PC-9 (cell line): ENCODE measurements at places on chromosomes 3 and 15. TPM values are rescaled to one million over a fixed set of nuclear protein-coding genes. Genes with fewer than 3 reads are reported as not detected.
A peak's percentile ranks its signal among the peaks of the same experiment; 100 is the strongest.

FGD5 gene
- not detected in 2 replicates for total RNA-seq

CELSR3 gene
- 9.9 and 11.6 TPM in 2 replicates for total RNA-seq

CD86 gene
- not detected in 2 replicates for total RNA-seq

TMEM158 gene
- 7.5 and 11.9 TPM in 2 replicates for total RNA-seq

GOLGA8S gene
- 0.09 TPM in 1 of 2 replicates, not detected in the other for total RNA-seq

CELF6 gene
- not detected in 2 replicates for total RNA-seq

ALS2CL gene
- total RNA-seq, result 67.5 and 71.6 TPM in 2 replicates

GRCh38 chr3:135056733-135057310, 261.8 kb downstream of the EPHB1 start:
- H3K4me3 ChIP-seq, result no peak overlapping the region
- H3K27ac ChIP-seq, result no peak overlapping the region
- no peaks in the 10 kb centered on the region for H3K4me1 ChIP-seq
- no peak for DNase-seq
- no peaks in the 10 kb centered on the region for H3K36me3 ChIP-seq

GRCh38 chr15:51369451-51369761, 28.0 kb downstream of the GLDN start:
- no peak overlapping the region for H3K4me3 ChIP-seq
- H3K27ac ChIP-seq, result no peak overlapping the region
- peaks cover 10% of the 10 kb centered on the region for H3K4me1 ChIP-seq
- no peaks in the 10 kb centered on the region for H3K27me3 ChIP-seq
- DNase-seq, result no peak

GRCh38 chr15:60371175-60372051, 26.4 kb downstream of the ANXA2 start:
- H3K27ac ChIP-seq, result peak overlapping the region; percentile 97
- no peak overlapping the region for H3K4me3 ChIP-seq
- no peaks in the 10 kb centered on the region for H3K27me3 ChIP-seq
- peak; percentile 74 for DNase-seq
- H3K4me1 ChIP-seq, result peaks cover 49% of the 10 kb centered on the region
- no peaks in the 10 kb centered on the region for H3K36me3 ChIP-seq

GRCh38 chr15:31498329-31498728, 171.7 kb downstream of the KLF13 start:
- H3K27me3 ChIP-seq, result peaks cover 21% of the 10 kb centered on the region; the same call in 1 of the 2 replicates
- DNase-seq, result no peak
- no peak overlapping the region for H3K27ac ChIP-seq
- no peaks in the 10 kb centered on the region for H3K4me1 ChIP-seq
- H3K36me3 ChIP-seq, result no peaks in the 10 kb centered on the region

DNA sequence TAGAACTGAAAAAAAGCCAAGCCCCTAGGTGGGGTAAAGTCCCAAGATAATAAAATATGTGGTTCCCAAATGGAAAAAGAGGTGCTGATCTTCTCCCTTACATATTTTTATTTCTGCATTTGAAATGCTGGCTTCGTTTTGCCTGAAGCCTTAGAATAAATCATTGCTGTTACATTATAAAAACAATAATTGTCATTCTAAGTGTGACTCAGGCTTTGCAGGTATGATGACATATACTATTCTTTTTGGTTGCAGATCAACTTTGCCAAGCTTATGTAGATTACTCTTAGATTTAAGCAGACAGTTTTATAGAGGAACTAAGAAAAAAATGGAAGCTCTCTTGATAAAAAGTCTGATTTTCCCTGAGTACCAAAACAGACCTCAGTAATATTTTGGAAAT, 7.5 kb downstream of the IDH3A start:
- no peak overlapping the region for H3K4me3 ChIP-seq
- H3K27ac ChIP-seq, result peak overlapping the region; percentile 22; the same call in 1 of the 2 replicates
- H3K36me3 ChIP-seq, result peaks cover 10% of the 10 kb centered on the region; the same call in 1 of the 2 replicates
- no peaks in the 10 kb centered on the region for H3K27me3 ChIP-seq
- DNase-seq, result no peak

GRCh38 chr3:143974271-143975238, 2.9 kb downstream of the DIPK2A start:
- H3K27me3 ChIP-seq, result no peaks in the 10 kb centered on the region
- DNase-seq, result no peak
- H3K27ac ChIP-seq, result peak overlapping the region; percentile 64
- no peaks in the 10 kb centered on the region for H3K36me3 ChIP-seq

- DNase-seq, result no peak
- H3K36me3 ChIP-seq, result no peaks in the 10 kb centered on the region
- H3K27me3 ChIP-seq, result peaks cover 17% of the 10 kb centered on the region
- H3K27ac ChIP-seq, result no peak overlapping the region
Measured at GRCh38 chr3:186257866-186258265, 104.2 kb downstream of the DGKG start.

GRCh38 chr3:33826206-33826605, 27.8 kb downstream of the PDCD6IP start:
- no peaks in the 10 kb centered on the region for H3K27me3 ChIP-seq
- no peak overlapping the region for H3K4me3 ChIP-seq
- H3K4me1 ChIP-seq, result no peaks in the 10 kb centered on the region
- no peak overlapping the region for H3K27ac ChIP-seq
- no peaks in the 10 kb centered on the region for H3K36me3 ChIP-seq

GRCh38 chr3:143084856-143085731, 34.5 kb upstream of the CHST2 start:
- no peaks in the 10 kb centered on the region for H3K36me3 ChIP-seq
- no peaks in the 10 kb centered on the region for H3K27me3 ChIP-seq
- H3K4me1 ChIP-seq, result no peaks in the 10 kb centered on the region
- no peak overlapping the region for H3K27ac ChIP-seq
- peak; percentile 5 for DNase-seq

- no peaks in the 10 kb centered on the region for H3K36me3 ChIP-seq
- peak; percentile 92 for DNase-seq
- peak overlapping the region; percentile 63 for H3K27ac ChIP-seq
- H3K4me1 ChIP-seq, result peaks cover 38% of the 10 kb centered on the region
Measured at GRCh38 chr3:141366285-141367037, 1.8 kb upstream of the ZBTB38 start.

DNA sequence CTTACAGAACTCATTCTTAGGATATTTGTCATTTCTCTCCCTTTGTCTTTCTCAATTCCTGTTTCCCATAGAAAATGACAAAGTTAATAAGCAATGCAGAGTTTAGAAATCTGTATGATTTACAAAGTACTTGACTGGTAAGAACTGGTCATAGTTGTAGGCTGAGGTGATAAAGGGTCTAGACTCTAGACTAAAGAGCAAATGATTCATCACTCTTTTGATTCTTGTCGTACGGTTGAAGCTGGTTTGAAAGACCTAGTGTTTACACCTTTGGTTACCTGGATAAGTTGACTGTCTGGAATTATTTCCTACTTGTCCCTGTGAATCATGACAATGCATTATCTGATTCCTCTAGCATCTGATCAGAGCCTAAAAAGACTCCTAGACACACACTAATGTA, 58.9 kb upstream of the TP63 start:
- peaks cover 9% of the 10 kb centered on the region; the same call in 1 of the 2 replicates for H3K36me3 ChIP-seq
- peaks cover 30% of the 10 kb centered on the region for H3K4me1 ChIP-seq
- peak overlapping the region; percentile 91 for H3K27ac ChIP-seq
- peak; percentile 95 for DNase-seq
- no peaks in the 10 kb centered on the region for H3K27me3 ChIP-seq

DNA sequence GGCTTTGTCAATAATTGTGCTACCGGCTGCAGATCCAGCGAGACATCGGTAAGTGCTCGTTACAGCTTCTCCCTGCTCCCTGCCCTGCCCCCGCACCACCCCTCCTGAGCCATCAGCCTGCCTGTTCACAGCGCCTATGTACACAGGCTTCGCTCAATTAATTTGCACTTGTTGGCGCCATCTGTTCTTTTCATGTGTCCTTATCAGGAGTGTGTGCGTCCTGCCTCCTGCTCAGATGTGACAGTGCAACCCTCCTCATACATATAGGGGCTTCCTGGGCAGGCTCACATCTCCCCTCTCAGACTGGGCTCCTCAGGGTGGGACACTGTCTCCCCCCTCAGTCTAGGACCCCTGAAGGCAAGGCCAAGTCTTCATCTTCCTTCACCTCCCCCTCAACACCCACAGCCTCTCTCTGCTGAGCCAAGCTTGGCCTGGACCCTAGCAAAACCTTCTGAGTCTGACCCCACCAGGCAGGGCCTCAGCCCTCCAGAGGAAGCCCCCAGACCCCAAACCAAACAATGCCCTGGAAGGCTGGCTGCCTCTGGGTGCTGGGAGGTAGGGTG, 54.9 kb downstream of the CYP11A1 start:
- no peak for DNase-seq
- no peaks in the 10 kb centered on the region for H3K36me3 ChIP-seq
- peaks cover 3% of the 10 kb centered on the region; the same call in 1 of the 2 replicates for H3K4me1 ChIP-seq
- no peaks in the 10 kb centered on the region for H3K27me3 ChIP-seq
- no peak overlapping the region for H3K4me3 ChIP-seq

DNA sequence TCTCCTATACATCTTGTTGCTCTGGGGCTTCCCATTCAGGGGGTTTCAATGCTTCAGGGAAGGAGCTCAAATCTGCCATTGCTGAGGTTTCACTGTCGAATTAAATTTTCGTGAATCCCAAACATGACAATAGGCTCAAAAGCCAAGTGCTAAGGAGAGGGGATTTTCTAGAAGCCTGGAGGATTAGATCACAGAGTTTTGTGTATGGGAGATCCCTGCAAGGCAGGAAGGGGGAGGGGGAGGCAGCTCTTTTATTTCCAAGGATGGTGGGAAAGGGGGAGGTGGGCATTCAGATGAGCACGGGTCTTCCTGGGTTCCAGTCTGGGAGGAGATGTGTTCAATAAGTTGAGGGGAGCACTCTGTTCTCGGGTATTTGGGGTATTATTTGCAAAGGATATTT, 69.9 kb upstream of the DLG1 start:
- no peak for DNase-seq
- peaks cover 64% of the 10 kb centered on the region for H3K4me1 ChIP-seq
- H3K27ac ChIP-seq, result no peak overlapping the region
- no peak overlapping the region for H3K4me3 ChIP-seq
- H3K27me3 ChIP-seq, result no peaks in the 10 kb centered on the region

- no peak overlapping the region for H3K27ac ChIP-seq
- no peak overlapping the region for H3K4me3 ChIP-seq
- H3K27me3 ChIP-seq, result no peaks in the 10 kb centered on the region
- DNase-seq, result no peak
- H3K4me1 ChIP-seq, result peaks cover 26% of the 10 kb centered on the region
Measured at GRCh38 chr3:112688819-112689218, 47.9 kb upstream of the CCDC80 start.

DNA sequence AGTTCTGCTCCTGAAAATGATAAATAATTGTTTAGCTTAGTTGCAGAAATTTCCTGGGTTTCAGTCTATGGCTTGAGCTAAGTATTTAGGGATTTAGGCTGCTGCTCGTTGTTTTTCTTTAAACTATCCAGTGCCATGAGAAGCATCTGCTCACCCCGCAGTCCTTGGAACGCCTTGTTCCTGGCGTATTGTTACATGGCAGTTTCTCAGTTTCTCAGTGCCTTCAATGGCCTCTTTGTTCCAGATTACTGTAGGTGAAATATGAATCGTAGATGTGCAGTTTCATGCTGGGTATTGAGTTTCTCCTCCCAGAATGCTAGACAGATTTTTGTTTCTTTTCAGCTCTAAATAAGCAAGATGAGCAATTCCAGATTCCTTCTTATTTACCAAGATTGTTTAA, 269.5 kb upstream of the GBE1 start:
- DNase-seq, result no peak
- H3K4me1 ChIP-seq, result no peaks in the 10 kb centered on the region
- H3K36me3 ChIP-seq, result no peaks in the 10 kb centered on the region

GRCh38 chr3:185484296-185484695, 14.5 kb downstream of the TMEM41A start:
- DNase-seq, result no peak
- H3K36me3 ChIP-seq, result peaks cover 12% of the 10 kb centered on the region; the same call in 1 of the 2 replicates
- H3K4me1 ChIP-seq, result no peaks in the 10 kb centered on the region
- no peak overlapping the region for H3K4me3 ChIP-seq

- peaks cover 56% of the 10 kb centered on the region for H3K27me3 ChIP-seq
- no peak overlapping the region for H3K27ac ChIP-seq
- H3K36me3 ChIP-seq, result no peaks in the 10 kb centered on the region
- H3K4me1 ChIP-seq, result no peaks in the 10 kb centered on the region
- no peak for DNase-seq
Measured at GRCh38 chr15:81222007-81222406, 25.3 kb downstream of the IL16 start.

- no peak for DNase-seq
- no peaks in the 10 kb centered on the region for H3K36me3 ChIP-seq
- no peak overlapping the region for H3K4me3 ChIP-seq
- no peak overlapping the region for H3K27ac ChIP-seq
- no peaks in the 10 kb centered on the region; the same call in 1 of the 2 replicates for H3K27me3 ChIP-seq
Measured at GRCh38 chr15:86312486-86312885, 232.8 kb downstream of the AGBL1 start.

DNA sequence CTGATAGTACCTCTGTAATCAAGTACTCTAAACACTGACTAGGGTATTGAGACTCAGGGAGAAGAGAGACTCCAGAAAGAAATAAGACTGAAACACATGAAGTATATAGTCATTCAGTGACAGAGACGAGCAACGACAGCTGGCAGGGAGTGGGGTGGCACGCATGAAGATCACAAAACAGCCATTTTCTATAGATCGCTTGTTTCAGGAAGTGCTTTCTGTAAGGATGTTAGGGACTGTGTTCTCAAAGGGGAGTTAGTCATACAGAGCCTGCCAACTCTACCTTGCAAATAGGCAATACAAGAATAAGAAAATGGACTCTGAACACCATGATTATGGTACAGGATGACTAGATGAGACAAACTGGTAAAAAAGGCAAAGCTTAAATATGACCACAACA, 139.5 kb downstream of the TBL1XR1 start:
- no peaks in the 10 kb centered on the region for H3K27me3 ChIP-seq
- H3K36me3 ChIP-seq, result peaks cover 60% of the 10 kb centered on the region
- 0 out of 2 replicates have a peak, but pooled peaks cover 6% of the 10 kb centered on the region for H3K4me1 ChIP-seq
- H3K4me3 ChIP-seq, result no peak overlapping the region
- no peak overlapping the region for H3K27ac ChIP-seq

GRCh38 chr3:80676866-80677265, 909.1 kb upstream of the ROBO1 start:
- H3K27ac ChIP-seq, result no peak overlapping the region
- H3K4me3 ChIP-seq, result no peak overlapping the region
- no peak for DNase-seq

- no peaks in the 10 kb centered on the region for H3K27me3 ChIP-seq
- H3K36me3 ChIP-seq, result no peaks in the 10 kb centered on the region
- H3K27ac ChIP-seq, result no peak overlapping the region
- H3K4me3 ChIP-seq, result no peak overlapping the region
- no peaks in the 10 kb centered on the region for H3K4me1 ChIP-seq
- DNase-seq, result no peak
Measured at GRCh38 chr3:100776746-100777145, 67.5 kb downstream of the TFG start.
